GM23338 (cell line): ENCODE measurements at places on chromosomes 2 and 18. TPM values are rescaled to one million over a fixed set of nuclear protein-coding genes. Genes with fewer than 3 reads are reported as not detected.

The MOCOS gene
- total RNA-seq: 6.5 and 7.2 TPM in 2 replicates

The MTX2 gene
- total RNA-seq: 37.5 and 51.8 TPM in 2 replicates

The SFTPB gene
- total RNA-seq: not detected in 2 replicates

The PTH2R gene
- total RNA-seq: 0.19 and 0.38 TPM in 2 replicates

The ALPG gene
- total RNA-seq: 2.5 and 3.8 TPM in 2 replicates

The LRP1B gene
- 0.89 and 0.97 TPM in 2 replicates for total RNA-seq

The GNAL gene
- total RNA-seq: 21.2 and 21.6 TPM in 2 replicates

The ACOXL gene
- 14.7 and 15.7 TPM in 2 replicates for total RNA-seq

The KRCC1 gene
- total RNA-seq: 10.3 and 10.5 TPM in 2 replicates

The CAVIN2 gene
- total RNA-seq: 0.07 TPM in 1 of 2 replicates, not detected in the other

The VWC2L gene
- total RNA-seq: not detected in 2 replicates

The INHA gene
- total RNA-seq: 0.31 and 1.6 TPM in 2 replicates

The COLEC12 gene
- 3.2 and 4.0 TPM in 2 replicates for total RNA-seq

The RGPD6 gene
- 7.9 and 21.8 TPM in 2 replicates for total RNA-seq

The FAM124B gene
- total RNA-seq: 6.8 and 6.9 TPM in 2 replicates

The NR4A2 gene
- total RNA-seq: 0.49 and 0.85 TPM in 2 replicates

The PSMA8 gene
- not detected in 2 replicates for total RNA-seq

The CFC1 gene
- total RNA-seq: not detected in 2 replicates

DNA sequence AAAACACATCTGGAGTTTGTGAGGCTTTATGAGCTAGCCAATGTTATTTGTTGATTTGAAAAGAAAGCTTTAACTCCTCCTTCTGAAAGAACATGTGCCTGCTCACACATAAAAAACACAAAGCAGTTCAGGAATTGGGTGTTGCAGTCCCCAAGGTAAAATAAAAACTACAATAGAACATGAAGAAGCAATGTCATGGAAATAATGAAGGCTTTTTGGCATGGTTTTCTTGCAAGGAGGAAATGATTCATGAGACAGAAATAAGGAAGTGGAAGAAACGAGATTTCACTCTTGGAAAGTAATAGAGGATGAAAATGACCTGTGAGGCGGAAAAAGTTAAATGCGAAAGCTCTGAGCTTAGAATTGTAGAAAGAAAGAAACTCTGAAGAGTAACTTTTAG is 81.1 kb downstream of the TRIB2 start:
- no peak for DNase-seq

- peak; percentile 94 for DNase-seq
Observed at GRCh38 chr2:162840598-162841246, 2.2 kb upstream of the KCNH7 start.

DNA sequence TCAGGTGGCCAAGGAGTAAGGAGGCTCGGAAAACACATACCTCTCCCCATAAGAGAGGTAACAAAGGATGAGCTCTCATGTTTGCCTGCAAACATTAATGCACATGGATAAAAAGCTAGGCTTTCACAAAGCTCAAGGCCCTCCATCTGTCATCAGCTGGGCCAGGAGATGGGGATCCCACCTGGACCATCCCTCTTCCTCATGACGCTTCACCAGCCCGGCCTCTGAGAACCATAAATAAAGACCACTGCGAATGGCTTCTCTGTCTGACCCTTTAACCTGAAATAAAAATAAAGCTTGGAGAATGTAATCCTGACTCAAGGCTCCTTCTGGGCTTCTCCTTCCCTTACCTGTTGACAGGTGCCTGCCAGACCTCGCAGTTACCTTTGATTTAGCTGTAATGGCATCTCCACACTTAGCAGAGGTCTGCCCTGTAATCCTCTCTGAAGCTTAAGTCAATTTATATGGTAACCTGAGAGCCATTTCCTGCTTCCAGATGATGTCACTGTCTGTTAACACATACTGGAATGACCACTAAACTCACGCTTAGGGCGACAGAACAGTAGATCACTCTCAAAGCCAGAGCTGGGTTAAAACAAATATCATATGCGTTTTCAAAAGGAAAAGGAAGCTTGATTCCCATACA is 29.3 kb upstream of the FOXI3 start:
- peak; percentile 45 for DNase-seq

- no peak for DNase-seq
Observed at GRCh38 chr2:31219131-31219969, 2.0 kb upstream of the CAPN14 start.

- DNase-seq: no peak
Observed at GRCh38 chr2:198756166-198756565, 701.6 kb downstream of the SATB2 start.

DNA sequence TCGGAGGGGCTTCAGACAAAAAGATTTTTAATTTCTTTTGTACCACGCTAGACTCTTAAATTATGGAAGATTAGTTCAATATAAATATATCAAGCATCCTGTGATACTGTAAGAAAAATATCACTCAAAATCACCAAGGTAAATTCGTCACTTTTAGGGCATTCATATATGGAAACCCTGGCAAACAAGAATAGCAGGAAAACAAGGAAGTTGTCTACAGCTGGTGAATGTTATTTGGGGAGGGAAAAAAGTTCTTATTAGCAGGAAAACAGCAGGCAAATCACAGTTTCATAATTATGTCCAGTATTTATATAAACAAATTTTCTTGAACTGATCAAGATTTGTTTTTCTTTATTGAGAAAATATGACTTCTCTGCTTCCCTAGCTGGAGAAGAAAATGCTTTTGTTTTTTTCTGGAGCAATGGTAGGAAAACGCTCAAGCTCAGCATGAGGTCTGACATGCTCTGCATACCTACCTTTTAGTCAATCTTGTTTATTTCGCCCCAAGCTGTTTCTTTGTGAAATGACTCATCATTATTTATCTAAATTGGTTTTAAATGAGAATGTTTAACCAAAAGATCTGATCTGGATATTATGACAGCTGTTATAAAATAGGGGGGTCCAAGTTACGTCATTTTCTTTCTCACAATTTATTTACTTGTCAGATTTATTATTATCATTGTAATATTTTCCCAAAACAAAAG is 14.7 kb downstream of the LINC00305 start:
- peak; percentile 87 for DNase-seq

DNA sequence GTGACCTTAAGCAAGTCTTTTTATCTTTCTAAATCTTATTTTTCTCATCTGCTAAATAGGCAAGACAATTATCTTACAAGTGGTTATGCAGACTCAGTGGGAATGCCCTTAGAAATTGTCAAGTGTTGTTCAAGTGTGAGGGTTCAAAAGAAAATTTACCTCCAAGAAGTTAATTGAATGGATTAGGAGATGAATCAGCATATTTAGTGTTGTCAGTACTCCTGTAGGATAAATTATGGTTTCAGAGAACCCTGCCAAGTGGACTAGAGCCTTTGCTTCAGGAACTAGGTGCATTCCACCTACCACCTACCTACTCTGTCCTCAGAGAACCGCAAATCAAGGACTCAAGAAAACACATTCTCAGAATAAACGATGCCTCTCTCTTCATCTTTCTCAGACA is 69.8 kb upstream of the KCTD1 start:
- no peak for DNase-seq

- no peak for DNase-seq
Observed at GRCh38 chr2:222792001-222792611, 68.7 kb upstream of the ACSL3 start.

GRCh38 chr2:236241181-236242056 is 22.8 kb downstream of the ASB18 start:
- DNase-seq: no peak

DNA sequence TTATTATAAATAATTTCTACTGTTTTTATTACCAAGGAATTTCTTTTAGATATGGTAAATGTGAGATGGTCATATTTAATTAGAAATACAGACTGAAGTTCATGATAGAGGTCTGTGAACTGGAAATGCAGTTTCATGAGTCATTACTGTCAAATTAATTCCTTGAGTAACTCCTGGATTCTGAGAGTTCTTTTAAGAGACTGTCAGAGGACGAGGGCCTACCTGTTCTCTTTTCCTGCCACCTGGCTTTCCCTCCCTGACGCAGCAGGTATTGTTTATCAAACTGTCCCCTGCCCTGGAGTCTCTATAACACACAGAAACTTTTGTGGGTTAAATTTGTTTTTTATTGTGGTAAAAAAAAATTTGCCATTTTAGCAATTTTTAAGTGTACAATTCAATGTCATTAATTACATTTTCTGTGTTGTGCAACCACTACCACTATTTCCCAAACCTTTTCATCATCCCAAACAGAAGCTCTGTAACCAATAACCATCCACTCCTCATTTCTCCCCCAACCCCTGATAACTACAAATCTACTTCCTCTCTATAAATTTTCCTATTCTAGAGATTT is 142.6 kb downstream of the DIS3L2 start:
- no peak for DNase-seq

DNA sequence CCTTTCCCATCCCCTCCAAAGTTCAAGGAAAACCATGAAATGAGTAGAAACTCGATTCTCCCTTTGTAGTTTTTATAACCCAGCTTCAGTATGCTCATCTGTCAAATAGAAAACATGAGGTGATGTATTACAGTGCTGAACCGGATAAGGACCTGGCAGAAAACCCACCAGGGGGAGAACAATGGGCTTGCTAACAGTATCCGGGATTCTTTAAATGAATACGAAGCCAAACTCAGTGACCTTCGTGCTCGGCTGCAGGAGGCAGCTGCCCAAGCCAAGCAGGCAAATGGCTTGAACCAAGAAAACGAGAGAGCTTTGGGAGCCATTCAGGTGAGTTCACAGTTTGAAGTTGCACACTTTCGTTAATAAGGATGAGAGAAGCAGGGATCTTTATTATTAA is 113.6 kb upstream of the TTC39C start:
- peak; percentile 54 for DNase-seq

DNA sequence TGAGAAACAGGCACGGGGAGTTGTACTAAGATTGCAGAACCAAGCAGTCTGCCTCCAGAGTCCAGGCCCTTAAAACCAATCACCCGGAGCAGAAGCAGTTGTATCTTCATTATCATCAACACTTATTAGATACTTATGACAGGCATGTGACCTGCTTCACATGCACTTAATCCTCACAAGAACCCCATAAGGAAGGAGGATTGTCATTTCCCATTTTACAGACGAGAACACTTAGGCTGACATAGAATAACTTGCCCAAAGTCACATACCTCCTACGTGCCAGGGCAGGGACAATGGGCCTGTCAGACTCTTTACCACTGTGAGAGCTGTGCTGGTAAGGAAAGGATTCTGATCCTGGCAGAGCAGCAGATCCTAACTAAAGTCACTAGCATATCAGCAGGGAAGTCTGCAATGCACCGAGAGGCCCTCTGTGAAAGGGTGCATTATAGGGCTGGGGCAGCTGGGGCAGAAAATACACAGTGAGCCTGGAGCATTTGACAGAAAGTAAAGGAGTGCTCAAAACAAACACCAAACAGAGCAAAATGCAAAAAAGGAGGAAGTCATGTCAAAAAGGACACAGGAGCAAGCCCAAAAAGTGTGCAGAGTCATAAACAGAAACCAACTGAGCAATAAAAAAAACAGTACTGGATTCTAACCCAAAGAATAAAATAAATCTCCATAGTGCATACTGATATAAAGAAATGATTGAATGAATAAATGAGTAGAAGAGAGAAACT is 55.9 kb upstream of the SP3 start:
- DNase-seq: no peak

GRCh38 chr2:206981086-206981674 is 41.9 kb downstream of the CPO start:
- DNase-seq: no peak

DNA sequence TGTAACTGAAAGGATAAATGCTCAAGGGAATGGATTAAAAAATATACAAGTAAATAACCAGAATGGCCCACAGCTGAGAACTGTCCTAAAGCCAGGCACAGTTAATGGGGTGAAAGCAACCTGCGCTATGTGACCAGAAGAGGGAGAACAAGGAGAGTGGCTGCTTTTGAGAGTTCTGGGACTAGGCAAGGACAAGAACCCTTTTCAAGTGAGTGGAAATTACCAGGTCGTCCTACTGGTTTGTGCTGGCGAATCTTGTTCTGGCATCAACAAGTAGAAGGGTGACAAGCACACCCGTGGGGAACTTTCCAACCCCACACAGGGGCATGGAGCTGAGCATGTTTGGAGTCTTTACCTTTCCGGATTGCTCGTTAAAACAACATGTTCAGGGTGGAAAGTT is 82.8 kb downstream of the TMEM17 start:
- DNase-seq: peak; percentile 68

DNA sequence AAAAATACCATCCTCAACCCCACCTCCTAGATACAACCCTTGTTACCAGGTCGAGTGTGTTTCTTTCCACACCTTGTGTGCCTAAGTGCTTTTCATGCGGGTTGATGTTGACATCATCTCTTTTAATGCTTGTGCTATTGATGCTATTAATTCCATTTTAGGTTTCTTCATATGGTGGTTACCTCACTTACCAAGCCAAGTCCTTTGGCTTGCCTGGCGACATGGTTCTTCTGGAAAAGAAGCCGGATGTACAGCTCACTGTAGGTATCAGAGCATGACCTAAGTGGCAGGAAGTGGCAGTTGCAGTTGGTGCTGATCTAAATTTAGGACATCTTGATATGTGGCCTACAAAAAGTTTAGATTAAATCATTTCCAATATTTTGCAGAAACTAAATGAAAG is 149.9 kb upstream of the TTC39C start:
- DNase-seq: no peak

DNA sequence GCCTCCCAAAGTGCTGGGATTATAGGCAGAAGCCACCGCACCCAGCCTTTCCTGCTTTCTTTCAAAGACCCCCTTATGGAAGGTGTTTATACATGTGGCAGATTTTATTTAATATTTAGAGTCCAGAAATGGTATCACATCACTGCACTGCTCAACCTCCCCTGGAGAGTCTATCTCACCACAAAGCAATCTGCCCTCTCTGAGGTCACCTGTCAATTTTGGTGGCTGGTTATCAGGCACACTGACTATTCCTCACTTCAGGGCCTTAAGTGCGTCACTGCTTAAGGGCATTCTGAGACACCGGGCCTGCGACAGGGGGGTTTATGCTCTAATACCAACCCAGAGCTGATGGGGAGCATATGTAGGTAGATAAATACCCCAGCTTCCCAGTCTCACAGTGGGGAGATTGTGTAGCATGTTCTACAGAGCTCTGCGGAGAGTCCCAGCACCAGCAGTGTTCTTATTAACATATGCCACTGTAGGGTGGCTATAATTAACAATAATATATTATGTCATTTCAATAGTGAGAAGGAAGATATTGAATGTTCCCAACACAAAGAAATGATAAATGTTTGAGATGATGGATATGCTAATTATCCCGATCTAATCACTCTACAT is 42.7 kb upstream of the ZDBF2 start:
- no peak for DNase-seq

- DNase-seq: no peak
Observed at GRCh38 chr2:64135421-64135820, 8.8 kb downstream of the PELI1 start.
